ENCODE measurements at places on chromosomes 5 and 9.

GRCh38 chr9:104858271-104858670 is 69.7 kb downstream of the ABCA1 start:
- DNase-seq: no peak

DNA sequence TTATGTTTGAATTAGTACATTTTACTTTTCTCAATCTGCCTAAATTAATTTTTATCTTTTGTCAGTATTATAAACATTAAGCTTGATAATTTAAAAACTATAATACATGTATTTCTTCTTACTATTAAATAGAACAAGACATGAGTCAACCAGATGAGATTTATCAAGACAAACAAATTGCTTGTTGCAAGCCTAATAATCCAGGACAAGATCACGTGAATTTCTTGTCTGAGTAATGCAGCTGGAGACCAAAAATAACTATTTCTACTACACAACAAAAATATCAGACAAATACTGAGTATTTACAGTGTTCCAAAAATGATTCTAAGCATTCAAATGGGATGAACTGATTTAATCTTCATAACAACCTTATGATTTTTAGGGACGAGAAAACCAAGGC is 339.1 kb upstream of the PRR16 start:
- no peak for DNase-seq

- no peak for DNase-seq
Observed at GRCh38 chr5:25005431-25005830, 360.7 kb upstream of the CDH10 start.

GRCh38 chr9:85729882-85730281 is 11.9 kb downstream of the AGTPBP1 start:
- DNase-seq: no peak

DNA sequence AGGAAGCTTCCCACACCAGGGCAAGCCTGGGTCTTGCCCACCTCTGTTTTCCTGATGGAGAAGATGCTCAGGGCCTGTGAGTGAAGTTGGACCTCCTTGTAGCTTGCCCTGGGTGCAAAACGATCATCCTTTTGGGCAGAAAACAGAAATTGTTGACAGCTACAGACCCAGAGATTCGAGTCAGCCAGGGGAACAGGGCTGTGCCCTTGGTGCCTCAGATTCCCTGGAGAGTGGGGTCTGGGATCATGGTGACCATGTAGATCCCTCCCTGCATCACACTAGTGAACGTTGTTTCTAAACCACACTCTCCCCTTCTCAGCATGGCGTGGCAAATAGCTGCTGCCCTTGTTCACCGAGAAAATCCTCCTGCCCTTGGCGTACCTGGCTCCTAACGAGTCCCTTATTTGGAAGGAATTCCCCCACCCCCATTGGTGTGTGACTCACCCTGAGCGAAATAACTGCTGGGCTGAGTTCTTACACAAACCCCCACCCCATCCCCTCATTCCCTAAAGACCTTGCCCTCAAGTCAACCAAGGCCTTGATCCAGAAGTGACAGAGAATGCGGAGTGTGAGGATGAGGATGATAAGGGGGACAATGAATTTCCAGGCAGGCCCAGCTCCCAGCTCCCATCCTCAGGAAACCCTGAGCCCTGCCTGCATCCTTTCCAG is 1.1 kb upstream of the DCANP1 start:
- no peak for DNase-seq

DNA sequence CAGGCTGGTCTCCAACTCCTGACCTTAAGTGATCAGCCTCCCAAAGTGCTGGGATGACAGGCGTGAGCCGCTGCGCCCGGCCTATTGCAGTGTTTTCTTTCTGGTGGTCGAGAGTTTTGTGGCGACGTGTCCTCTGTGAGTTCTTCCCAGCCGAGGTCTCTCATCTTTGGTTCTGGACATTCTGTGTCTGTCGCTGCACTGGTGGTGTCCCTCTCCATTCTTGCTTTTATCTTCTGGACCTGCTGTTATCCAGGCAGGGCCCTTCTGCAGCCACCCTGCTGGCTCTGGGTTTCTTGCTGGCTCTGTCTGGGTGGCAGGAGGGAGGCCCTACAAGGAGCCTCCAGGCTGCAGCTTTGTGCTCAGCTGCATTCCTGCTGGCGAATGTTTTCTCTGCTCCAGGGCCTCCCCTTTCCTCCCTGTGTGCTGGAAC is 49.1 kb upstream of the EXOC3 start:
- no peak for DNase-seq

- DNase-seq: no peak
Observed at GRCh38 chr9:120927269-120928014, 846 bp upstream of the TRAF1 start.

DNA sequence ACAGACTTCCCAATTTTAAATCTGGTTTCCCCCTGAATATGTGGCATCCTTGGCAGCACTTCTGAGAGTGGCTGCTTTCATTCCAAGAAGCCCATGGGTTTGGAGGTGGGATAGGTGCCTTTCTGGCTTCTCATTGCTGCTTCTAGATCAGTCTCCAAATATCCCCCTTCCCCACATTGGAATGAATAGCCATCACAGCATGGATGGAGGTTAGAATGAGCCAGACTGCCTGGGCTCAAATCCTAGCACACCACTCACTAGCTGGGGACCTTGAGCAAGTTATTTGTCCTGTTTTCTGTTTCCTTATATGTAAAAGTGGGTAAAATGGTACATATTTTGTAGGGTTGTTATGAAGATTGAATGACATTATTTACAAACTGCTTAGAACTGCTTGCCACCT is 13.8 kb upstream of the IL13 start:
- DNase-seq: no peak

- DNase-seq: no peak
Observed at GRCh38 chr5:115671939-115672338, 46.1 kb upstream of the TMED7 start.

GRCh38 chr5:38099205-38100168 is 158.9 kb upstream of the EGFLAM start:
- no peak for DNase-seq

DNA sequence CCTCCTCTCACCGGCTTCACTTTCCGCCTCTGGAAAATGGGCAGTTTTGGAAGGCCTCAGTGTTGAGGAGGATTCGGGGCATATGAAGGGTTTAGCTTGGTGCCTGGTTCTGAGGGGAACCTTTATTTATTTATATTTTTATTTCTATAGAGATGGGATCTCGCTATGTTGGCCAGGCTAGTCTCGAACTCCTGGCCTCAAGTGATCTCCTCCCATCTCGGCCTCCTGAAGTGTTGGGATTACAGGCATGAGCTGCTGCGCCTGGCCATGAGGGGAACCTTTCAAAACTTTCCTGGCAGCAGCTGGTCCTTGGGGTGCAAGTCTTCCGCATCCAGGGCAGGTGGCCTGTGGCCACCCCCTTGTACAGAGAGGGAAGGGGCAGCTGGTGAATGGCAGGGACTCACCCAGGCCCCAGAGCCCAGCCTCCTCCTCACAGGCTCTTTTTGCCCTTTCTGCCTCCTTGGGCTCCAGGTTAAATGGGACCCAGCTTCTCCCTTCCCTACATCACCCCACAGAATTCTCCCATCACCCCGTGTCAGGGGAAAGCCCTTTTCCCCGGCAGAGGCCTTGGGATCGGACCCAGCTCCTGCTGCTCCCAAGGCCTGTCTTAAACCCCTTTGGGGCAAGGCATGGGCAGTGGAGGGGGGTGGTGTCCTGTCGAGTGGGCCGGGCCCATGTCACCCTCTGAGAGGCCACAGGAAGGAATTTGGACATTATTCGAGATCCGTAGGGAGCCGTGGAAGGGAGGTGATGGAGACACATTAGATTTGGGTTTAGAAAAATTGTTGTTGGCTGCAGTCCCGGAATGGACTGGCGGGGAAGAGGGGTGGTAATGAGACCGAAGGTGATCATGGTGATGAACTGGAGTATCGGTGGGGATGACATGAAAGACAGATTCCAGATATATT is 5.9 kb downstream of the NCS1 start:
- no peak for DNase-seq

DNA sequence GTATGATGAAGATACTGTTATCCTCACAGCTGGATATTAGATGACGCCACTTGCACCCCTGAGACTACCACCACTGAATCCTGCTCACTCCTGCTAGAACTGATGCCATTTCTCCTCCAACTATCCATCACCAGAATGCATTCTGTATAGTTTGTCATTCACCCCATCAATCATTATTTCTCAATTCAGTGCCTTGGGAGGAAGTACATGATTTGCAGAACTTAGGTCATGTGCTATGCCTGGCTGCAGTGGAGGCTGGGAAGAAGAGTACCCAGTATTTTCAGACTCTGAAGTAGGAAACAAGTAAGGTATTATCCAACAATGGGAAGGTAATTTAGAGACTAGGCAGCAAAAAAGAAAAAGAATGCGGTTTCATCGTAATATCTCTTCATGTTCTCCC is 26.2 kb upstream of the HSD17B4 start:
- DNase-seq: no peak

- no peak for DNase-seq
Observed at GRCh38 chr5:12354686-12355085, 450.4 kb upstream of the CTNND2 start.

DNA sequence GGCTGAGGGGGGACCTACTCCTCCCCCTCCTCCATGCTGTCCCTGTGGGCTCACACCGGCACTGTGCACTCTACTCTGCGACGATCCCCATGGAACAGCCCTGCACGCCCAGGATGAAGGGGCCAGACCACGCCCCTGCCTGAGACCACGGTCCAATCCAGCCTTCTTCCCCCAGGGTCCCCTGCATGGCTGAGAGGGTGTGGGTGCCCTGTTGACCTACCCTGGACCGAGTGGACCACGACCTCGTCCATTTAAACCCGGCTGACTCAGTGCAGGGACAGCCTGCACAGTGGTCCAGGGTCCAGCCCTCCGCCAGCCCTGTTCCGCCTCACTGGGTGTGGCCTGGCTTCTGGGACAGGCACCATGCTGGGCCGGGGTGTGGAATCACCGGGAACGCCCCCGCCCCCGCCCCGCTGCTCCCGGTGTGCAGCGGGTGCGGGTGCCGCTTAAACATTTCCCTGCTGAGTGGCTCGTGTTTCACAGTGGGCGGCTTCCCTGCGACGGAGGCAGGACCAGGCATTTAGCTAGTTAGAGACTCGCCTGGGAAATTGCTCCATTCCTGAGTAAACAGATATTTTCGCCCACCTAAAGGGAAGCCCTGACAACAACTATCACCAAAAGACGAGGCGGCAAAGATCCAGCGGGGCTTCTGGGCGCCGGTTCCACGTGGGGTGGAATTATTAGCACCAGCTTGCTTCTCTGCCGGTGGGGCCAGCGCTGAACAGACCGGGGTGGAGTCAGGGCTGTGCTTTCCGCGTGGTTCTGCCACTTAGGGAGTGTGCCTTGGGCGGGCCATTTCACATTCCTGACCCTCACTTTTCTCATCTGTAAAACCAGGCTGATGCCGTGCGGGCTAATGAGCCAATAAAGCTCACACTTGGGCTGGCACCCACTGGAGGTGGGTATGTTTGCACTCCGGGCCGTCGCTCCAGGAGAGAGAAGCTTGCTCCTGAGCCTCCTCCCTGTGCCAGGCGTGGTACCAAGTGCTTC is 22.6 kb downstream of the DBH start:
- DNase-seq: peak; percentile 51

GRCh38 chr9:97475059-97475458 is 26.4 kb upstream of the TMOD1 start:
- no peak for DNase-seq

GRCh38 chr9:132486706-132487350 is 76.8 kb downstream of the CFAP77 start:
- no peak for DNase-seq

- DNase-seq: no peak
Observed at GRCh38 chr9:16768816-16769215, 101.7 kb downstream of the BNC2 start.

- DNase-seq: no peak
Observed at GRCh38 chr5:138096997-138097828, 13.4 kb downstream of the WNT8A start.

DNA sequence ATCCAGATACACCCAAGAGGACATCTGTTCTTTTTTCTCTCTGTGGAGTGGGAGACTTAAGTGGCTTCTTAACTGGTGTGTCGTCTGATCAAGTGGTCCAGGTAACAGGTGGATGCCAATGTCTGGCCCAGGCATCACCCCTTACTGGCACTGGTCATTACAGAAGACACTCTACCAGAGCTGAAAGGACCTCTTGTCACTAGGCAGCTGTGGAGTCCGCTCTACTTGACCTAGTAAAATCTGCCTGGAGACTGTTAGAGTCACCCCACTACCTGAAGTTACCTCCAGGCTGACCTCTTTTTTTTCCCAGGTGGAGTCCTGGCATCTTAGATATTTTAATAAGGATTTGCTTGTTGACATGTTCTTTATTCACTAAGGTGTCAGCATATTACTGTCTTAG is 22.5 kb downstream of the FXN start:
- no peak for DNase-seq

- no peak for DNase-seq
Observed at GRCh38 chr5:172707285-172708182, 63.5 kb downstream of the DUSP1 start.

- no peak for DNase-seq
Observed at GRCh38 chr9:70392189-70392588, 22.3 kb downstream of the KLF9 start.

DNA sequence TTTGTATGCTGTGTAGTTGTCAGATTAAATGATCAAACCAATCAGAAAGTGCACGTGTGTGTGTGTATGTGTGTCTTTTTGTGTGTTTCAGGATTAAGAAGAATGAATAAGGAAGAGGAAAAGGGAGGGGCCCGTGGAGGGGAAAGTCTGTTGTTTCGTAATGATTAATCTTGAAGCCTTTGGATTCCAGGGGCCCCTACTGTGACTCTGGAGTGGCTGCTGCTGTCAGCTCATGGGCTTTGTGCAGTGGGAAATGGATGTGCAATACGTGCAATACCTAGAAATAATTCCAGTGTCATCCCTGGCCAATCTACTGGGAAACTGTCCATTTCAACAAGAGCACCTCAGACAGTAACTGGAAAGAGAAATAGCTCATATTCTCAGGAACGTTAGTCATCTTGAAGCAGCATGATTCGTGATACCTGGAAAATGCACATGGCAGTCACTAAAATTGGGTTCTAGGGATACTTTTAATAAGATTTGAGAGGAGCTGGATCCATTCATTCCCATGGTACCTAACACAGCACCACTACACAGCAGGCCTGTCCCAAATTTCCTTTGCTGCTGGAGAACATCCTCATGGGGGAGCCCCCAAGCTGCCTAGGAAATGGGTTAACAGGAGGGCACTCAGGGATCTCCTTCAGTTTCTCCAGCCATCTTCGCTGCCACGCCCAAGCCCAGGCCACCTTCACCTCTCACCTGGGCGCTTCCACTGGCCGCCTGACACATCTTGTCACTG is 186.3 kb downstream of the NR3C1 start:
- no peak for DNase-seq

GRCh38 chr5:176676361-176676824 is 29.1 kb downstream of the TSPAN17 start:
- no peak for DNase-seq

DNA sequence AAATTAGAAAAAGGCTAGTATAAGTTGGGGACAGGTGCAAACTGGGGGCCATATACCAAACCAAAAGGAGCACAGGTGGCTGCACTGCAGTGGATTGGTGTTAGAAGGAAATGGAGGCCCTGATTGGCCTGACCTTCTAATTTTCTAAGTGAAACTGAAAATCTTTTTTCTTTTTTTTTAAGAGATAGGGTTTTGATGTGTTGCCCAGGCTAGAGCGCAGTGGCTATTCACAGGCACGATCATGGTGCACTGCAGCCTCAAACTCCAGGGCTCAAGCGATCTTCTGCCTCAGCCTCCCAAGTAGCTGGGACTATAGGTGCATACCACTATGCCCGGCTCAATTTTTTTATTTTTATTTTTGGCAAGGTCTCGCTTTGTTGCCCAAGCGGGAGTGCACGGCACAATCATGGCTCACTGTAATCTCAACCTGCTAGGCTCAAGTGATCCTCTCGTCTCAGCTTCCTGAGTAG is 9.8 kb upstream of the CCDC69 start:
- no peak for DNase-seq

- no peak for DNase-seq
Observed at GRCh38 chr5:83496626-83497025, 25.1 kb downstream of the VCAN start.

GRCh38 chr5:132090107-132090506 is 16.5 kb downstream of the CSF2 start:
- DNase-seq: no peak
